Mammary epithelial cell (primary cell): ENCODE measurements at places on chromosomes 1 and 21.

DNA sequence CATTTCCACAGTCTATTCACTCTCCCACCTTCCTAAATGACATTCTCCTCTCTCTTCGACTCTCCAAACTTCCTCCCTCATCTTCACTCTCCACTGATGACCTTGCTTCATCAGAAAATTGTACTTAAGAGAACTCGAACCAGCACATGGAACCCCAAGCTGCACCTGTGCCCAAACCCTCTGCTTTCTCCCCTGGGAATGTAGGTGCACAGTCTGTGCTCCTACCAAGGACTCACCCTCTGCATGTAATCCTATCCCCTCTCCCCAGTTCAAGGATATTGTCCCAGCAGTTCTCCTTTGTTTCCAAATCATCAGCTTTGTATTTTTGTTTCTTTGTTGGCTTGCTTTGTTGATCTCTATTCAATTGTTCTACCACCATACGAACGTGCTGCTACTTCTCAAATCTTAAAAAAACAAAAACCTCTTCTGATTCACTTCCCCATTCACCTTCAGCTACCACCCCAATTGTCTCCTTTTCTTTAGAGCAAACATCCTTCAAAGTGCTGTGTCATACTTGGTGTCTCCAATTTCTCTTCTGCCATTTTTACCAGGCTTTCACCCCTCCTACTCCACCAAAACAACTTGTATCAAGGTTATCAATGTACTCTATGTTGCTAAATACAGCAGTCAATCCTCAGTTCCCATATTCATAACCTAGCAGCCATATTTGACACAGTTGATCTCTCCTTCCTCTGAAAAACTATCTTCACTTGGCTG is 26.8 kb downstream of the RAB3B start:
- no peak for DNase-seq

DNA sequence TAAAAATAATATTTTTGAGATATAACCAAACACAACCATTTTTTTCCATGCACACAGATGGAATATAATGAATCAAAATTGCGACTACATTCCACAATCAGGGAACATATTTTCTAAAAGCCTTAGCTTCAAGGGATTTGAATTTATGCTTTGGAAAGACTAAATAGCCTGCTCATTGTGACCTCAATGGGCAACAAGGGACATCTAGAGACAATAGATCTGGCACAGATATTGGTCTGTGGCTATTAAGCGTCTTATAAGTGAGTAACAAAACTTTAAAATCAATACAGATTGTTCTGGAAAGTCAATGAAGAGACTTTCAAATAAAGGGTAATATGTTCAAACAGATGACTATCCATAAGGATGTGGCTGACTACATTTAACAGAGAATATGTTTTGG is 660.6 kb upstream of the ADGRL4 start:
- DNase-seq: no peak

- DNase-seq: no peak
Measured at GRCh38 chr1:88799491-88799890, 91.9 kb downstream of the GTF2B start.

GRCh38 chr1:19007491-19008441 is 51.3 kb upstream of the IFFO2 start:
- no peak for DNase-seq

- no peak for DNase-seq
Measured at GRCh38 chr1:107963008-107963407, 2.0 kb downstream of the VAV3 start.

DNA sequence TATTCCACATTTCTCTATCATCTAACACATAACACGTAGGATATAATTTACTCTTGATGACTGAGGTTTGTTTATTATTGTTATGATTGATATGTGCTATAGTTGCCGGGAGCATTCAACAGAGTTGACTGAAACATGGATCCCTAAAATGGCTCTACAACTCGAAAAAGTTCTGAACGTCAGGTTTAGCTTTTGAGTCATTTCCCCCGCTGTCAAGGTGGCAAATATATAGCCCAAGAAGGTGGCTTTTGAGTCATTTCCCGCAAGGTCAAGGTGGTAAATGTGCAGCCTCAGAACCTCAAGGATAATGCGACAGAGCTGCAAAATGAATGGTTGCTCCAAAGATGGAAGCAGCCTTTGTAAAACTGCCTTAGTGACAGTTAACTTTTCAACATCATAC is 104.0 kb downstream of the NIBAN1 start:
- DNase-seq: no peak

GRCh38 chr1:186865253-186865652 is 36.5 kb downstream of the PLA2G4A start:
- no peak for DNase-seq

- DNase-seq: peak; percentile 33
Measured at GRCh38 chr21:29888437-29888836, 51.4 kb downstream of the GRIK1 start.

DNA sequence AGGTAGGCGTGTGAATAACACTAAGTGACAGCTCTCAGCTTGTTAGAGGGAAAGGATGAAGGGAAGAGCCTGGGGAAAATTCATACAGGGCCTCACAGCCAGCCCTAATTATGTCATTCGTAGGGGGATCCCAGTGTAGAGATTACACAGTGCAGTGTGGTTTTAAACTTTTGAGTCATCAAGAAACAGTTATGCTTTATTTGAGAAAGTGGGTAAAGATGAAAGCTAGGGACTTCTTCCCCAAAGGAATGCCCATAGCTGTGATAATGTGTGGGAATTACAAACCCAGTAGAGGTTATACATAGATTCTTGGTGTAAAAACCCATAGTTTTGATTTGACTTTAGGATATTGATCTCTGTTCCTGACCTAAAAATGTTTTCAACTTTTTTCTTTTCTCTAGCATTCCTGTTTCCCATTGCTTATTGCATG is 1.9 kb downstream of the TTF2 start:
- peak; percentile 82 for DNase-seq

DNA sequence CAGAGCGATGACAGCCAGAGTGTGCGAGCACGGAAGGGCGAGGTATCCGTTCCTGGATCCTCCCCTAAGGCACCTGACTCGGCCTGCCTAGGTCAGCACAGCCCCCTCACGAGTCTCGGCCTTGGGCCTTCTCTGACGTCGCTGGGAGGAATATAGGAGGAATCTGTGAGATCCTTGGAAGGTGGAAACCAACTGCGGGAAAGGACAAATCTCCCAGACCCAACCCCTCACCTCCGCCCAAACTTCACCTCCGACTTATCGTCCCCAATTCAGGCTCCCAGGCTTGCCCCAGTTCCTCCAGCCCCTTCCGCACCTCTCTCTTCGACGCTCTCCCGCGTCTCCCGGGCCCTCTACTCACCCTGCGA is 494 bp downstream of the APH1A start:
- DNase-seq: peak; percentile 59

DNA sequence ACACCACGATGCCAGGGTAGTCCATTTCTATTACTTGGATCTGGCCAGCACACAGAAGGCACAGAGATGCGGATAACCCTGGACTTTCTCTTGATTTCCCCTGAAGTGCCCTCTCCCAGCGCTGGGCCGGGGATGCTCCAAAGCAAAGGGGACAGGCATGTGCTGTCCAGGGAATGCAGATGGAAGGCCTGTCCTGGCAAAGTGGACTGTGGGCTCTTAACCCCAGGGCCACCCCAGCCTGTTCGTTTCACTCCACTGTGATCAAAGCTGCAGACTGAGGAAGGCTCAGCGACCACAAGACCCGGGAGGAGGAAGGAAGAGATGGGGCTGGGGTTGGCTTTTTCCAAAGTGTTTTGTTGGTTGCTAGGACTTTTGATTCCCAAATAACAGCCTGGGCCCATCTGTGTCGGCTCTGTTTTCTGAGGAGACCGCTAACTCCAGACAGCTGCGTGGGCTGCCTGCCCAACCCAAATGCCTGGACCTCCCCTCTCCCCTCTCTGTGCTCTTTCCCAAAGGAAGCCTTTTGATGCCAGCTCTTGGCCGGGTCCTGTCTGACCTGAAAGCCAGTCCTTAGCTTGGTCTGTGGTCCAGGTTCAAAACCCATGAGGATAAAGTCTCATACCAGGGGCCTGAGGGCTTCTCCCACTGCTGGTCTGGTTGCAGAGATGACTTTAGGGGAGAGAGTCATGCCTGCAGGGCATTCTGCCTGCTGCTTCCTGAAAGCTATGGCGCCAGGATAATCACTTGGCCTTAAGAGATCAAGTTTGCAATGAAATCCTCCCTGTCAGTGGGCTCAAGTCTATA is 119.6 kb upstream of the CD34 start:
- no peak for DNase-seq

- DNase-seq: no peak
Measured at GRCh38 chr1:177783051-177783450, 186.8 kb downstream of the SEC16B start.

DNA sequence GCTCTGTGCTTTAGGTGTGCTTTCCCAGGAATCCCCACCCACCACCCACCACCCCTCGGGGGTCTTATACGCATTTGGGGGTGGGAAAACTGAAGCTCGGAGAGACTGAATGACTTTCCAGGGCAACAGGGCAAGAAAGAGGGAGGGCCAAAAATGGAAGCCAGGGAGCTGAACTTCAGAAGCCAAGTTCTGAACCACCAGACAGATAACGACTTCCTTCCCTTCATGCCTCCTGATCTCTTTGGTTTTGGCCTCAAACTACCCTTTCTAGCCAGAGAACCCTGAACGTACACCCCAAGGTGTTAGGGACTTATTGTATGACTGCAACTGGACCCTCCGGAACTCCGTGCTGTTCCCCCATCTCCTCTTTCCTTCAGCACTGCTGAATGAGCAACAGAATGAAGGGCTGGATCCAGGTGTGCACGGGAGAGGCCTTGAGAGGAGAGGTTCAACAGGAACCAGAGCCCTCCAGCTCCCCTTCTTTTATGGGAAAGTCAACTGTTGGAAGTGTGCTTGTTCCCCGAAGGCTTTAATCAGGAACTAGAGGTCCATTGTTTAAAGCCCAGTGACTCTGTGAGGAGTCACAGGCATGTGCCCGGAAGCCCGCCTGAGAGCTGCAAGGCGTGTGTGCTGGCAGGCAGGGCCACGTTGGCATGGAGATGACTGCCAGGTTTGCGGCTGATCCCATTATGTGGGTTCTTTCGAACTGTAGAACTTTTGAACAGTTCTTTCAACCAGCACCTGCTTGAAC is 3.1 kb downstream of the BACE2 start:
- DNase-seq: peak; percentile 96

GRCh38 chr1:66226985-66227384 is 307.0 kb upstream of the SGIP1 start:
- DNase-seq: no peak

GRCh38 chr1:115073298-115074087 is 15.8 kb downstream of the TSPAN2 start:
- DNase-seq: no peak

DNA sequence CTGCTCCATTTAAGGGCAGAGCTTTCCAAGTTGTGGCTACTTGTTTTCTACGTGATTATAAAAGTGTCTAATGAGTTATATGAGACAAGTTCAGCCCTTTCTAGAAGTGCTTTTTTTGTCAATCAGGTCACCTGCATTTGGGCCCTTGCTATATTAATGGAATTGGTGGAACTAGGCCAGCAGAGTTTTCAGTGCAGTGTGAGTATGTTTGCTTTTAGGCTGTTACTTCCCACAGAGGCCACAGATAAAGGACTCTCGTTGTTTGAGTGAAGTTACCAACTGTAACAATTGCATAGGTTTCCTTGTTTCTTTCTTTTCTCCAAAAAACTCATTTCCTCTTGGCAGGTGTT is 10.9 kb downstream of the SMAP2 start:
- no peak for DNase-seq

DNA sequence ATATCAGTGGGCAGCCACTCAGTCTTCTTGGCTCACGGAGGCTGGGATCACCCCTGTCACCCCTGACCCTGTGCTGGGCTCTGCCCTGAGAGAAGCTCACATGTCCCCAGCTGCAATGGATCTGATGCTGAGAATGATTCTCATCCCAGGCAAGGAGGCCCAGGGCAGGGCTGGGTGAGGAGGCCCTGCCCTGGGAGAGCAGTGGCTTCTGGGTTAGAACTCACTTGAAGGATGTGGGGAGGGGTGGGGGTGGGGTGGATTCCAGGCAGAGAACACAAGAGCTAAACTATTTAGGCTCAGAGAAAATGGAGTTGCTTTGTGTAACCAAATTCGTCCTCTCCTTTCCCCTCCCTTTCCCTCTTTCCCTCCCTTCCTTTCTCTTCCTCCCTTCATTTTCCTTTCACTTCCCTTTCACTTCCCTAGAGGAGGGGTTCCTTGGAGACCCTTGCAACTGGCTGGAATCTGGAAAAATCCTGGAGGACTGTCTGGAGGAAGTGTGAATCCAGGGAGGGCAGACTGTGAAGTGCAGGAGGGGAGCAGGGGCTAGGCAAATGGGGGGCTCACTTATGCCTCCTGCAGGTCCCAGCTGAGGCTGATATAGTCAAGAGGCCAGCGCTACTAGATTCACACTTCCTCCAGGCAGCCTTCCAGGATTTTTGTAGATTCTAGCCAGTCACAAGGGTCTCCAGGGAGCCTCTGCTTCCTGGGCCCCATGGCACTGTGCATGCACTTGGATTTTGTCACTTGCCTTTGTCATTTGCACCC is 47.0 kb downstream of the IGSF21 start:
- DNase-seq: no peak

GRCh38 chr1:207288315-207288714 is 33.2 kb upstream of the CD55 start:
- DNase-seq: no peak

DNA sequence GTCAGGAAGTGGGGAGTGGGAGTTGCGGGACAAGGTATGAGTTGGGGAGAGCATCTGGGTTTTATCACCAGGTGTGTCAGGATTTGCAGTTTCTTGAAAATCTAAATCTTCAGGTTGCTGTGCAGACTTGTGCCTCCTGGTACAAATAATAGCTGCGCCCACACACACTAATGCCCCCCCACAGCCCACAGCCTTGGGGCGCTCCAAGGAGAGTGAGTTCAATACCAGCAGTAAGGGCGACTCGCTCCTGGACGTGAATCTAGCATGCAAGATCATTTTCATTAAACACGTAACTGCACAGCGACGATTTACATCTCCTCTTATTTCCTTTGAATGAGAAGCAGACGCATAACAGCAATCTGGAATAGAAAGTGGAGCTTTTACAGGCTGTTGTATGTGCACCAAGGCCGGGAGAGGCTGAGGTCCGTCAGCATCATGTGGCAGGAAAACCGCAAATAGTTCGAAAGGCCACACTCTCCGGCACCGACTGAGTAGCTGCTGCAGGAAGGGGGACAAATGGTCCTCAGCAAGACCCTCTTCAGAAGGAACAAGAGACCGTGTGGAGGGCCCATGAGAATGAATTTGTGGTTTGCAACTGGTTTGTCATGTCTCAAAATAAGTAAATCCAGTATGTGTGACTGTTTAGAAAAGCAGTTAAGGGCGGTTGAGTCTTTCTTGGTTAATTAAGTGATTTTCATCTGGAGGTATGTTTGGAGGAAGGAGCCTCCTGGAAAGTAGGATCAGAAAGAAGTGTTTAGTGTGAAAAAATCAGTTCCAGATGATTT is 439.5 kb downstream of the SMYD3 start:
- no peak for DNase-seq

GRCh38 chr21:35139382-35139715 is 90.2 kb upstream of the RUNX1 start:
- DNase-seq: no peak
